ENCODE measurements at places on chromosomes 7 and 10. TPM values are rescaled to one million over a fixed set of nuclear protein-coding genes. Genes with fewer than 3 reads are reported as not detected.

SPDYE1 gene
- not detected for total RNA-seq

SYCE1 gene
- total RNA-seq, result not detected

FAM25C gene
- 13.7 TPM for total RNA-seq

OR13A1 gene
- total RNA-seq, result not detected

KCNH2 gene
- total RNA-seq, result under 0.01 TPM

CPVL gene
- under 0.01 TPM for total RNA-seq

MTPN gene
- 135 TPM for total RNA-seq

RNF32 gene
- total RNA-seq, result 1.1 TPM

MEIG1 gene
- not detected for total RNA-seq

SPACDR gene
- total RNA-seq, result 0.34 TPM

OR9A2 gene
- not detected for total RNA-seq

NXPH1 gene
- not detected for total RNA-seq

UCN3 gene
- not detected for total RNA-seq

SEC61A2 gene
- total RNA-seq, result 7.8 TPM

C10orf62 gene
- not detected for total RNA-seq

GRM8 gene
- total RNA-seq, result not detected
